ENCODE measurements at places on chromosomes 6 and 20.
A peak's percentile ranks its signal among the peaks of the same experiment; 100 is the strongest.

DNA sequence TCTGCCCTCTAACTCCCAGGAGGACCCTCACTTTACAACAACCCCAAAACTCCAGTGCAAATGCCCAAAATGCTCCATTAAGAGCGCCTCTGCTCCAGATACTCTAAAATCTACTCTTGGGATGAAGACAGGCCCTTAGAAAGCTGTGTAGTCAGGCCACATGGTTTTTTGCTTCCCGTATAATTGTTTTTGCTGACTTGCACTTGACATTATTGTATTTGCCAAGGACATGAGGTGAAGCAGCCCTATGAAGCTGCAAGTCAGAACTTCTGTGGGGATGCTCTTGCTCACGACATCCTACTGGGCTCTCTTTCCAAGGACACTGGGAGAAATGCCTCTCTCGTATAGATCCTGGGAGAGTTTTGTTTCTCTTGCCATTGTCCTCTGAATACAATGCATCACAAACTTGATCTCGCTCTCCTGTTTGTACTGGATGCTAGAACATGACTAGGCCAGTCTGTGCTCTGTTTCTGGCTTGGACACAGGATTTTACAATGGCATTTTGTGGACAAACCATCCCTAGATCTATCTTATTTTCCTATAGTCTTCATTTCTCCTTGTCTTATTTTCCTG is 177.2 kb upstream of the DTNBP1 start:
- no peak for DNase-seq

GRCh38 chr6:55433446-55434130 is 106.3 kb downstream of the GFRAL start:
- DNase-seq, result no peak

DNA sequence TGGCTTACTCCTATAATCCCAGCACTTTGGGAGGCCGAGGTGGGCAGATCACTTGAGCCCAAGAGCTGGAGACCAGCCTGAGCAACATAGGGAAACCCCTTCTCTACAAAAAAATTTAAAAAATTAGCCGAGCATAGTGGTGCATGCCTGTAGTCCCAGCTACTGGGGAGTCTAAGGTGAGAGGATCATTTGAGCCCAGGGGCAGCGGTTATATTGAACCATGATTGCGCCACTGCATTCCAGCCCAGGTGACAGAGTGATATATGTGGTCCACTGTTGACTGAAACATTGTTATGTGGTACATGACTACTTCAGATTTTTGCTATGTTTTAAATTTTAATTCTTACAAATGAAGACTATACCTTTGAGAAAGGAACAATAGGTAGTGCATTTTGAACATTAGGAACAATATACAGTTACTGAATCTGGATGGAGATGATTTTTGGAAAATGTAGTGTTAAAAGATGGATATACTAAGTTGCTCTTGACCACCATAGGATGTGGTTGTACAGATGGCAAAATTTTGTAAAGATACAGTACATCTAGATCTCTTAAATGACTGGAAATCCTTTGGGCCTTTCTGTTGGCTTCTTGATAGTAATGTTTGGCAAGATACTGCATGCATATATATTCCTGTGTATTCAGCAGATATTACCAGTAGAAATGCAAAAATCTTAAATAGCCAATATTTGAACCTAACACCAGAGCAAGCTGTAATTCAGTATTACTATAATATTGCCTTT is 35.9 kb downstream of the MAPK14 start:
- no peak for DNase-seq

DNA sequence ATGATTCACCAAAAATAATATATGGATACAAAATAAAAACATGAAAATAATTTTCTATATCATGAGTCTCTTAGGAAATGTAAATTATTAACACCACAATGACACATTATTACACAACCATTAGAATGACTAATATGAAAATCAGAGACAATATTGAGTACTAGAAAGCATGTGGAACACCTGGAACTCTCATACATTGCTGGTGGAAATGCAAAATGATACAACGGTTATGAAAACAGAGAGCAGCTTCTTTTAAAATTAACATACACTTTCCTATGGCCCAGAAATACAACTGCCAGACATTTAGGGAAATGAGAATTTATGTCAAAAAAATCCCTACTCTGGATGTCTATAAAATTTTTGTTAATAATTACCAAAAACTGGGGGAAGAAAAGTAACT is 853.3 kb upstream of the MAN1A1 start:
- DNase-seq, result no peak

- DNase-seq, result peak; percentile 77
Observed at GRCh38 chr20:32652739-32653526, 20.8 kb downstream of the C20orf203 start.

DNA sequence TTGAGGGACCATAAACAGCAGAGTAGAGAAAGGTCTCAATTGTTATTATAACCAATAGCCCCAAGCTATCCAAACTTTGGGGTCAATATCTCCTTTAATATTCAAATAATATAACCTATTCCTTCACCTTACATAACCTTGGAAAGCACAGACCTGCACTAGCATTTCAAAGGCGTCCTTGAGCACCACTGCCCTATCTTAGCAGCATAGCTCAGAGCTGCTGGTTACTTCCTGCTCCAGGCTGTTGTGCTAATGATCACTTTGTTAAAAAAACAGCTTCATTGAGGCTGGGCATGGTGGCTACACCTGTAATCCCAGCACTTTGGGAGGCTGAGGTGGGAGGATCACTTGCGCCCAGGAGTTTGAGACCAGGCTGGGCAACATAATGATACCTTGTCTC is 10.5 kb downstream of the SLC35D3 start:
- DNase-seq, result no peak

- DNase-seq, result no peak
Observed at GRCh38 chr6:119172824-119173223, 94.4 kb upstream of the FAM184A start.

- DNase-seq, result no peak
Observed at GRCh38 chr6:37602801-37603200, 94.9 kb downstream of the MDGA1 start.

- no peak for DNase-seq
Observed at GRCh38 chr6:125246566-125246965, 55.2 kb downstream of the HDDC2 start.

- no peak for DNase-seq
Observed at GRCh38 chr6:27940766-27941165, 16.3 kb upstream of the OR2B6 start.

GRCh38 chr6:25012657-25013056 is 76.9 kb upstream of the RIPOR2 start:
- DNase-seq, result no peak

DNA sequence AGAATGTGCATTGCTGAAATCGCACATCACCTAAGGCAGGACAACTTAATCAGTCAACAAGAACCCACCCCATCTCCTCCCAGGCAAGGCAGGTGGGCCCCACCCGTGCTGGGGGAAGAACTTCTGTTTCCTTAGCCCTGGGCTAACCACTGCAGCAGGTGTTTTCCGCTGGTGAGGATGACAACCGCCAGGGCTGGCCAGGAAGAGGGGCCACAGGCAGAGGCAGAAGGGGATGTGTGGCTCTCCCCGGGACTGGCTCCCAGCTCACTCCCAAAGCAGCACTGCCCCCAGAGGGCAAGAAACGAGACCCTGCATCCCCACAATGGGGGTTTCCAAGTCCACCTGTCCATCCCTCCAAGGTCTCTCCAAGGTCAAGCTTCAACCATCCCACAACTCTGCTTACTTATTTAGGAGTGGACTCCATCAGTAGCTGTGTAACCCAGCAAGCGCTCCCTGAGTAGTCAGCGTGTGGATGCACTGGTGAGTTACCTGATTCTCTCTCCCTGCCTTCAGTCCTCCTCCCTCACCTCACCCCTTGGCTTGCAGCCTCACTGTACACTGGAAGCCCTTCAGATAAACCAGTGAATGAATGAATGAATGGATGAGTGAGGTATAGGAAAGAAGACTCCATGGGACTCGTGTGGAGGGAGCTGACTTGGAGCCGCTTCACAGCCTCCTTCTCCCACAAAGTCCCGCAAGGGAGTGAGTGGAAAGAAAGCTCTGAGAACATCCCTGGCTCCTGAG is 168.2 kb upstream of the CST7 start:
- DNase-seq, result no peak

GRCh38 chr6:89034586-89035251 is 45.8 kb upstream of the PNRC1 start:
- no peak for DNase-seq

GRCh38 chr6:34259529-34260069 is 10.8 kb upstream of the SMIM29 start:
- DNase-seq, result no peak

GRCh38 chr20:15240801-15241200 is 903.4 kb upstream of the FLRT3 start:
- no peak for DNase-seq

- DNase-seq, result no peak
Observed at GRCh38 chr20:47999166-47999565, 213.9 kb upstream of the SULF2 start.

- DNase-seq, result peak; percentile 29
Observed at GRCh38 chr20:59605601-59606364, 1.4 kb downstream of the PHACTR3 start.

Data from DMS153 (cell line).